Caco-2 (cell line): ENCODE measurements at places on chromosomes 7 and 10. TPM values are rescaled to one million over a fixed set of nuclear protein-coding genes. Genes with fewer than 3 reads are reported as not detected.

DNA sequence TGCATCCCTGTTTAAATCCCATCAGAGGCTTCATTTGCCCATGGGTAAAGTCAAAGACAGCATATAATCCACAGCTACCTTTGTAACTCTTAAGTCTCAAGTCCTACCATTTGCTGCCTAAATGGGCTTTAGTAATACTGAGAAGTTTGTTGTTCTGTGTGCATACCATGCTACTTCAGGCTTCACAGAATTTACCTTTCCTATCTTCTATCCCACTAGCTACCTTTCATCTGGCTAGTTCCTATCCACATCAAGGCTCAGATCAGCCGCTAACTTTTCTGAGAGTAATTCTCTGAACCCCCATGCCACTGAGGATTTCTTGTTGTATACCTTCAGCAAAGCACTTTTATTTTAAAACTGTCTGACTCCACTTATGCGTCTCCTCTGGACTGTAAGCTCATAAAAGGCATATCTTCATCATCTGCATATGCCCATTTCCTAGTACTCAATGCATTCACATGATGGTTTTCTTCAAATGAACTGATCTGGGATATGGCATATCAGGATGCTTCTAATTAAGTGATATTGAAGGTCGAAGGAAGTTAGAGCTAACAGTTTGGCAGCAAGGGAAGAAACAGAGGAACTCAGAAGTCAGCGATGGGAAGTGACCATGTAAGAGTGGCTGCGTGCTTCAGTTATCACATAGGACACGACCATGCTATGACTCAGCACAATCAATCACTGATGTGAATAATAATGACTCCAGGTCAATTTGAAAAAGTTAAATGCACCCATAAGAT is 283.9 kb upstream of the DKK1 start:
- no peak for DNase-seq

DNA sequence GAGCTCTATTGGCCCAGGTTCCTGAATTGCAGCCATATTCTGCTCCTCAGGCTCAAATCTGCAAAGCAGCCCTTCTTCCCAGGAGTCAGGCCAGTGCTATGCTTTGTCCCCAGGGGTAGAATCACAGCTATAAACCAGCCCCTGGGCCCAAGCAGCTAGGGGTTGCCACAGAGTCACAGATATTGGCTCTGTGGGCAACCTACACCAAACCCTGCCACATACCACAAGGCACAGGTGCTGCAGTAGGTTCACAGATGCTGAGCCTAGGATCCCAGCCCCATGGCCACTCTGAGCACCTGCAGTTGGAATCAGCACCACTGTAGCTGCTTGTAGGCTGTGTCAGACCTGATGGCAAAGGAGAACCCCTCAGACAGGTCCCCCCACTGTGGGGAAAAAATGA is 43.1 kb upstream of the CAMK2B start:
- no peak for DNase-seq

GRCh38 chr7:22499044-22499443 is 944 bp downstream of the STEAP1B start:
- no peak for DNase-seq

- no peak for DNase-seq
These were observed 262.8 kb downstream of the ADARB2 start for GRCh38 chr10:1474376-1475097.

- no peak for DNase-seq
These were observed 86.6 kb upstream of the MACROH2A2 start for GRCh38 chr10:69965919-69966662.

DNA sequence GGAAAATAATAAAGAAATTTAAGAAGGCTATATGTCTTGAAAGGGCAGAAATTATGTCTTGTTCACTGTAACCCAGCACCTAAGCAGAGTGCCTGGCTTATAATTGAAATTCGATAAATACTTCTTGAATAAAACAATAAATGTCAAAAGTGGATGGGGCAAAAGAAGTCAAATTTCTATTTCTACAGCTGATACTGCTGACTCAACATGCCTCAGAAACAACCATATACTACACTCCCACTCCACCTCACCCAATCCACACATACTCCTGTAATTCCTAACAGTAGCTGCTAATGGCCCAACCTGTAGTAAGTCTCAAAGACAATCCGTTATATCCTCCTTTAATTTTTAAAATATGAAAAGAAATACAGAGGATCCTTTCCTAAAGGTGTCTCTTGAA is 48.1 kb upstream of the LRRN3 start:
- no peak for DNase-seq

GRCh38 chr10:133356549-133357284 is 1.1 kb downstream of the FUOM start:
- DNase-seq = no peak

- no peak for DNase-seq
These were observed 255.1 kb downstream of the OTUD1 start for GRCh38 chr10:23693925-23694324.

DNA sequence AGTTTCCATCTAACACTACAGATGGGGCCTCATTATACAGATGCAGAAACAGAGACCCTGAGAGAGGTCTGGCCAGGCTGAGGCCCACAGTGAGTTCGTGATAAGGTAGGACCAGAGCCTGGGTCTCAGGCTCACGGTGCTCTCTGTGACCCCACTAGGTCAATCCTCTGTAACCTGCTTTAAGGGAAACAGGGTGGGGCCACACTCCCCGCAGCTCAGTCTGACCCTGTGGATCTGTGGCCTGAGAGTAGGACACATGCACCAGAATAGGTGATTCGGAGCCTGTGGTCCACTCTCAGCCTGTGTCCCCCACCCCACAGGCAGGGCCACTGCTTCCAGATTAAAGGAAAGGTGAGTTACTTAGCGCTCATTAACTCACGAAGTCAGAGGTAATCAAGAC is 137.8 kb upstream of the FAM20C start:
- no peak for DNase-seq

DNA sequence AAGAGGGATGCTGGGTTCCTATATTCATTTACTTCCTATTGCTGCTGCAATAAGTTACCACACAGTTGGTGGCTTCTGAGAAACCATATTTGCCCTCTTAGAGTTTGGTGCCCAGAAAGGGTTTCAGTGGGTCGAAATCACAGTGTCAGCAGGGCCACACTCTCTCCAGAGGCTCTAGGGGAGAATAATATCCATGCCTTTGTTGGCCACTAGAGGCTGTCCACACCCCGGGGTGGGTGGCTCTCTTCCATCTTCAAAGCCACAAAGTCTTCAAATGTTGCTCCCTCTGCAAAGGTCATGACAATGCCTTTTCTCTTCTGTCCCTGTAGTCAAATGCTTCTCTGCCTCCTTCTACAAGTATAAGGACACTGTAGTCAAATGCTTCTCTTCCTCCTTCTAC is 989.4 kb downstream of the CCSER2 start:
- DNase-seq = no peak

- DNase-seq = no peak
These were observed 4.9 kb upstream of the HACD1 start for GRCh38 chr10:17622061-17622460.

DNA sequence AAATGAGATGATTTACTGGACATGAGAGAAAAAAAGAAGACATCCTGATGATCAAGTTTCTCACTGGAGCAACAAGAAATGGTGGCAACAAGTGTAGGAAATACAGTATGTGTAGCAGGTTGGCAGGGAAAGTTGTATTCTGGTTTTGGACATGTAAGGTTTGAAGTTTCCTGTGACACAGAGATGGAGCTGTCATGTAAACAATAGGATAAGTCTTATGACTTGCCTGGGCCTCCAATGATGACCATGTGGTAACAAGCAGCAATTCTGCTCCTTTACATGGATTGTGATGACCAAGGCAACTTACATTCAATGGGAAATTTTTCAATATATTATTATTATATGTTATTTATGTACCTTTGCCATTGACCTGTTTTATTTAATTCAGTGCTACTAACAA is 125.4 kb downstream of the KMT2E start:
- no peak for DNase-seq

DNA sequence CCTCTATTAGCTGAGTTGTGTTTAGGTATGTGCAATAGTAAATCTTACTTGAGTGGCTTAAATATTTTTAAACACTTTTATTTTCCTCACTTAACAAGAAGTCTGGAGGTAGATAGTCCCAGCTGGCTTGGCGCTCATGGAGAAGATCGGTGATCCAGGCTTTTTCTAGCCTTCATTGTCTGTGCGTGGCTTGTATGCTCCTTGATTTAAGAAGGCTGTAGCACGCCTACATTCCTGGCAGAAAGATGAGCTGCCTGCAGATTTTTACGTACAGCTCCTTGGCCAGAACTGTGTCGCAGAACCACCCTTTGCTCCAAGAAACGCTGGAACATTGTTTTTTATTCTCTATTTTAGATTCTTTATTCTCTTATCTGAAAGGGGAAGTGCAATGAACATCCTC is 284.1 kb downstream of the KIF20B start:
- no peak for DNase-seq

Gene TBC1D12
- 32.1 and 33.8 TPM in 2 replicates for total RNA-seq
